ENCODE measurements at places on chromosomes 11 and 22.

DNA sequence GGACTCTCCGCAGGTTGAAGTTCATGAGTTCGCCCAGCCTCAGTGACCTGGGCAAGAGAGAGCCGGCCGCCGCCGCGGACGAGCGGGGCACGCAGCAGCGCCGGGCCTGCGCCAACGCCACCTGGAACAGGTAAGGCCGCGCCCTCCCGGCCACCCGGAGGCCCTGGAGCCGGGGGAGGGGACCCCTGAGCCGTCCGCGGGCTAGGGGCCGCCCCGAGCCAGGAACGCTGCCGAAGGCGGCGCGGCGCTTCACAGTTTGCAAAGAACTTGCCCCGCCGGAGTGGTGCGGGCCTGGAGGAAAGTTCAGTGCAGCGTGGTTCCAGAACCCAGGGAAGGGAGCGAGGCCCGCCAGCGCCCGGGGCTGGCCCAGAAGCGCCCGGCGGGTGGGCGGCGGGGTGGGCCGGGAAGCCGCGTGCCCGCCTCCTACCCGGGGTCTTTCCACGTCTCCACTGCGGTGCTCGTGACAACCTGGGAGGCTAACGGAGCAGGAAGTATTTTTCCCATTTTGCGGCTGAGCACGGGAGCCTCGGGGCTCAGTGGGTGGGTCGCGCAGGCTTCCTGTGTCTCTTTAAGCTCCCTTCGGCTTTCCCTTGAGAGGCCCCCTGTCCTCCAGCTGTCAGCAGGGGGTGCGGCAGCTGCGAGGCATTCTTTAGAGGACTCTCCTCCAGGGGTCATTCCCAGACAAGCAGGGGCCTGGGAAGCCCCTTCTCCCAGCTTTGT is 635 bp downstream of the PRR5 start:
- DNase-seq, result no peak

GRCh38 chr11:6654281-6655019 is 1.2 kb downstream of the DCHS1 start:
- no peak for DNase-seq

DNA sequence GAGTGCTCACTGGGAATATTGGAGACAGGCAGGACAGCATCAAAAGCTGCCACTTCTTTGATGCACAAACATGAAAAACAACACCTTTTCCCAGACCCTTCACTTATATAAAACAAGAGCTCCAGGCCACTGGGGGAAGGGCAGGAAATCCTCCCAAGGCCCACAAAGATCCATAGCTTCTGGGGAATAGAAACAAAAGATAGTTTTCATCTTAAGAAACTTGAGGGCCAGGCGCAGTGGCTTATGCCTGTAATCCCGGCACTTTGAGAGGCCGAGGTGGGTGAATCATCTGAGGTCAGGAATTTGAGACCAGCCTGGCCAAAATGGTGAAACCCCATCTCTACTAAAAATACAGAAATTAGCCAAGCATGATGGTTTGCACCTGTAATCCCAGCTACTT is 15.3 kb downstream of the RTL6 start:
- no peak for DNase-seq

- DNase-seq, result no peak
Observed at GRCh38 chr22:36764060-36764459, 11.9 kb downstream of the IFT27 start.

- no peak for DNase-seq
Observed at GRCh38 chr11:117594721-117595120, 202.3 kb downstream of the DSCAML1 start.

DNA sequence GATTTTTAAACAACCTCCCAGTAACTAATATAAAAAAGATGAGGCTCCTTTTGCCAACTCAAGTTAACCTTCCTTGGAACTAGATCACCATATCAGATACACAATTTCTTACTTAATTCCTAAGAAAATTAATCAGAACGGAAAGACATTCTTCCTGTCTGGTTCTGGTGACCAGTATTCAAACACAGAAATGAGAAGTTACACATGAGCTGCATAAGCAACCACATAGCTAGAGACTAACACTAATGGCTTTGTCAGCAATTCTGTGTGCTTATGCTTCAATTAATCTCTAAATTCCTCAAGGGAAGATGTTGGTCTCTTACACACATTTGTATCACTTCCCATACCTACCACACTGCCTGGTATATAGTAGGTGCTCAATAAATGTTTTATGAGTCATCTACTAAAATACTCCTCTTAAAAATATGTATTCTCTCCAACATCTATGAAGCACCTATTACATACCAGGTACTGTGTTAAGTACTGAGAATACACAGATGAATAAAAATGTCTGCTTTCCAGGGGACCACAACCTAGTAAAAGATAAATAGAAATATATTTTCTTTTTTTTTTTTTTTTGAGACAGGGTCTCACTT is 54.5 kb downstream of the GAB2 start:
- no peak for DNase-seq

GRCh38 chr11:128391811-128392210 is 195.5 kb downstream of the ETS1 start:
- no peak for DNase-seq

GRCh38 chr22:39593066-39593930 is 22.7 kb downstream of the CACNA1I start:
- DNase-seq, result no peak

All from foreskin keratinocyte (primary cell).